H4 (cell line): ENCODE measurements at places on chromosomes 4 and X. TPM values are rescaled to one million over a fixed set of nuclear protein-coding genes. Genes with fewer than 3 reads are reported as not detected.

GRCh38 chrX:107522901-107523300, 73.4 kb downstream of the FRMPD3 start:
- no peak for DNase-seq

GRCh38 chr4:175034986-175035705, 117.0 kb downstream of the ADAM29 start:
- DNase-seq = no peak

DNA sequence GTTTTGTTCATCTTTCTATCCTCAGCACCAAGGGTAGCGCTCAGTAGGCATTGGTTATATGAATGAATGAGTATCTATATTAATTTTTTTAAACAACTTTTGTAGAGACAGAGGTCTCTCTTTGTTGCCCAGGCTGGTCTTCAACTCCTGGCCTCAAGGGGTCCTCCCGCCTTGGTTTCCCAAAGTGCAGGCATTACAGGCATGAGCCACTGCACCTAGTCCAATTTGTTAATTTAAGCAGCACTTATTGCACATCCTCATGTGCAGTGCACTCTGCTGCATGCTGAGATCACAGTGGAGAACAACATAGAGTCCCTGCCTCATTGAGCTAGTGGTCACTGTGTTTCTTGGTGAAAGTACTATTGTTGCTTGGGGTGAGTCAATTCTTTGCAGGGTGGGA, 94.4 kb downstream of the NHSL2 start:
- DNase-seq = no peak

GRCh38 chrX:39808471-39808917, 289.3 kb downstream of the BCOR start:
- DNase-seq = no peak

DNA sequence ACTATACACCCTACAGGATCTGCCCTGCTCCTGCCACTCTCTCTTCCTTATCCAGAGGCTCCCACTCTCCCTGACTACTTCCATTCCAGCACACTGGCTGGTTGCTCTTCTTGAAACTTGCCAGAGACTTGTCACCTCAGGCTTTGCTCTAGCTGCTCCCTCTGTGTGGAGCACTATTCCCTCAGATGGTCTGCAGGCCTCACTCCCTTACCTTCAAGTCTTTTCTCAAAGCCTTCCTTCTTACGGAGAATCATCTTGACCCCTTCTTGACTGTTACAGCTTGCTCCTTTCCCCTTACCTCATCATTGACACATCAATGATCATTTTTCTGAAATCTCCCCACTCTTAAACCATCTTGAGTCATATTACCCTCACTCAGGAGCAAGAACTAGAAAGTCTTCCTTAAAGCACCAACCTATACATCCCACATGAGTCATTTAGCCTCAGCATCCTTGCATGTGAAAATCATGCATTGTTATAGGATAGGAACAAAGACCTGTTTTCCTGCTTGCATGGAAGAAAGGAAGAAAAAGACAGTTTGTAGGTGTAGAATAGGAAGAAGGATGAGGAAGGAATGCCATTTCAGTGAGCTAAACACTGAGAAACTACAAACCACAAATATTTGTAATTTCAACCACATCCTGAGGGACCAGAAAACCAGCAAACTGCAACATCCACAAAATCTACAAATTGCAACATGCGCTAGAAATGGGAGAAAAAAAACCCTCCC, 55.7 kb downstream of the ANTXR2 start:
- DNase-seq = peak; percentile 85

- no peak for DNase-seq
Observed at GRCh38 chr4:163697121-163697520, 202.6 kb downstream of the TMA16 start.

GRCh38 chrX:124369722-124370121, 23.4 kb downstream of the SH2D1A start:
- DNase-seq = no peak

The GPRASP1 gene
- total RNA-seq = 0.08 and 0.19 TPM in 2 replicates
